ENCODE measurements at places on chromosomes 7 and 10.
A peak's percentile ranks its signal among the peaks of the same experiment; 100 is the strongest.

GRCh38 chr10:127997937-127998336 is 91.0 kb downstream of the PTPRE start:
- no peak for DNase-seq

DNA sequence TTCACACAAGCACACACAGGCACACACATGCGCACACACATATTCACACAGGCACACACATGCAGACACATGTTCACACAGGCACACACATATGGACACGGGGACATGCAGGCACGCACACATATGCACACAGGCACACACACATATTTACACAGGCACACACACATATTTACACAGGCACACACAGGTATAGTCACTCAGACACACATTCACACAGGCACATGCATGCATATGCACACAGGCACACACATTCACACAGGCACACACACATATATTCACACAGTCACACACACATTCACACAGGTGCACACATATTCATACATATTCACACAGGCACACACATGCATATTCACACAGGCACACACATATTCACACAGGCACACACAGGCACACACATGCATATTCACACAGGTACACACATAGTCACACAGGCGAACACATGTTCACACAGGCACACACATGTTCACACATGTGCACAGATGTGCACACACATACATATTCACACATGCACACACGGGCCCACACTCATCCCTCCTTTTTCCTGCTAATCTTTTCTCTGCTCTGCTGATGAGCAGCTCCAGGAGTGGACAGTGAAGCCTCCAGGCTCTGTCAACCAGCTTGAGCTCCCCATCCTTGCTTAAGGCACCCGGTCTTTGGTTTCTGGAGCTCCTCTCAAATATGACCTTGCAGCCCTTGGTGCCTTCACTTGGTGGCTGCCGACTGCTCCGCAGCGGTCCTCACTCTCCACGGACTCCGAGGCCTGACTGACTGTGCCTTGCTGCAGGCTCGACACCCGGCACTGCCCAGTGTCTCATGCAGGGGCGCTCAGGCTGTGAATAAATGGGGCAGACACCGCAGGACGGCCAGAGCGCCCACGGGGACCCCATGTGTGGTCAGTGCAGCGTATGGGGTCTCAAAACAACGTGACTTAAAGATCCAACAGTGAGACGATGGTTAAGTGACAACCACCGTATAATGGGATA is 581.2 kb upstream of the MGMT start:
- DNase-seq = no peak

DNA sequence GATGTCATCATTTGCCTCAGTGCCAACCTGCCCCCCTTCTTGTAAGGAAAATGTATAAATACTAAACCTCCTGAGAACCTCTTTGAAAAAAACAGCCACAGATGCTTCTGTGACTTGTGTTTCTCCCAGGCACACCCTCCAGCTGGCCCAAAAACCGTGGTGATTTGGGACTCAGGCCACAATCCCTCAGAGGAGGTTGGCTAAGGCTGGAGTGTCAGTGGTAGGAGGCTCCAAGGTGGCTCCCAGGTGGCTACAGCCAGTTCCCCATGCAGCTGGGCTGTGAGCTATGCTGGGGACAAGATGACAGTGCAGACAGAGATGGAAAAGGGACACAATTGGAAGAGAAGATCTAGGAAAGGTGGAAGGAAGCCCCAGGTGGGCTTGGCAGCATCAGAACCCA is 104.7 kb downstream of the CPXM2 start:
- DNase-seq = no peak

- DNase-seq = peak; percentile 23
Measured at GRCh38 chr7:29243910-29244655, 49.5 kb downstream of the CHN2 start.

GRCh38 chr10:7487528-7487927 is 76.7 kb upstream of the SFMBT2 start:
- no peak for DNase-seq

DNA sequence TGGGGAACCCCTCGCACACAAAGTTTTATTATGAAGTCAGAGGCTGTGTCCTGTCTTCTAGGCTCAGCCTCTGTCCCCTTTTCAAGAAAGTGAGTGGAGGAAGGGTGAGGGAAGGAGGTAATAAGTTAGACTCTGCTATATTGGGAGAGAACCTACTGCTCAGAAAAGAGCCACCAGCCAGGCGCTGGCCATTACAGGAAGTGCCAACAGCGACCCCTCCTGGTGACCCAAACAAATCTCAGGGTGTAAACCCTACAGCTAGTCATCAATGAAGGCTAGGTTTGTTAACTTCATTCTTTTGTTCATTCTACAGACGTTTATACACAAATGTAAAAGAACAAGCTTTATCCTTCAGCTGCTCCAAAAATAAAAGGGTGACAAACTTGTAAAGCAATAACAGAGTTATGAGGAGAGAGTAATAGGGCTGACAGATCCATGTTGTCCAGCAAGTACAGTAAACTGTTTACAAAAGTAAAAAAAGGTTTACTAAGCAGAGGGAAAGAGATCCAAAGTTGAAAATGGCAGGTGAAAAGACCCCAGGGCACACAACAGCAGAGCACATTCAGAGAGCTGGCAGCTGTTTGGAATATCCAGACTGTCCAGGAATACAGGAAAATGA is 82.7 kb downstream of the FAM204A start:
- DNase-seq = peak; percentile 20

DNA sequence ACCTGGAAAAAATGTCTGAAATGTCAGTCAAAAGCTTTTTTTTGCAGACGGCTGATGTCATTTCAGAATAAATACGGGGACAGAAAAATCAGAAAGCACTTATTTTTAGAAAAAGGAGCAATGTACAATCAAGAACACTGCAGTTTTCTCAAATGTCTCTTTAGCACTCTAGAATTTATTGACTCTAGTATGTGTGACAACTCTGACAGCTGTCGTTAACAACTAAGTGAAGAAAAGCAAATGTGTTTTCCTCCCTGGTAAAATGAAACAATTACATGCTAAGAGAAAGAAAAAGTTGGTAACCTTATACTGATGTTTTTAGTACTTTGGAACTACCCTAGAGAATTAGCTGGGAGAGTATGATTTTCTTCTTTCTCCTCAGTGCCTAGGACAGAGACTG is 497.4 kb downstream of the GRM8 start:
- no peak for DNase-seq

GRCh38 chr7:115494529-115495147 is 535.9 kb downstream of the TFEC start:
- no peak for DNase-seq

GRCh38 chr7:121077165-121077630 is 88.7 kb downstream of the CPED1 start:
- no peak for DNase-seq

GRCh38 chr7:26151650-26151952 is 397 bp upstream of the NFE2L3 start:
- no peak for DNase-seq

All from inflammatory macrophage treated with lipopolysaccharide for 1 hour (primary cell).